Spleen (tissue), 13 donors: ENCODE measurements at places on chromosomes 5 and 9. TPM values are rescaled to one million over a fixed set of nuclear protein-coding genes. Genes with fewer than 3 reads are reported as not detected.
A peak's percentile ranks its signal among the peaks of the same experiment; 100 is the strongest.

IL9 gene
- polyA plus RNA-seq: not detected

DNA sequence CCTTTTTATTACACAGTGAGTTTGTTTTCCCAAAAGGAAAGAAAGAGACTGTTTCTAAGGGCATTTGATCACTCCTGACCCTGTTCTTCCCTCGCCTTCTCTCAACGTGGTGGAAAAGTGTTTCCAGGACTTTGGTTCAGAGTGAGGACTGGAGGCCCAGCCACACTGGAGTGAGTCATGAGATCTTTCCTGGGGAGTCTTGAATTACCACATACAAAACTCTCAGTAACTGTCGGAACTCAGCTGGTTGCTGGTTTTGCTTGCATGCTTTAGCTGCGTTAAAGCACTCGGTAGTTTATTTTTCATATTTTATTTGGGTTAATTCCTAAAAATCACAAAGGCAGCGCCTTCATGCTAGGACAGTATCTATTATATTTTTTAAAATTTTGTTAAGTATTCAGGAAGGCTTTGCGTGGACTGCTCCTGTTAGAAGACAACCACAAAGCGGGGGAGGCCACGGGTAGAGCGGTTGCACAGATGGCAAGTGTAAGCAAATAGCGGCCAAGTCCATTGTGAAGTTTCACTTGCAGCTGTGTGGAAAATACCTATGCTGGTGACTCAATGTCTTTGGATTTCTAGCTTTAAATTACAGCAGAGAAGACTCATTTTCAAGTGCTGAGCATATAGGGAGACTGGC, 77.7 kb downstream of the ARSB start:
- no peaks in the 10 kb centered on the region for H3K36me3 ChIP-seq
- no peaks in the 10 kb centered on the region for H3K27me3 ChIP-seq
- no peak for DNase-seq
- H3K4me1 ChIP-seq: peaks cover 27% of the 10 kb centered on the region

ST6GALNAC4 gene
- 19.5 TPM for polyA plus RNA-seq

DNA sequence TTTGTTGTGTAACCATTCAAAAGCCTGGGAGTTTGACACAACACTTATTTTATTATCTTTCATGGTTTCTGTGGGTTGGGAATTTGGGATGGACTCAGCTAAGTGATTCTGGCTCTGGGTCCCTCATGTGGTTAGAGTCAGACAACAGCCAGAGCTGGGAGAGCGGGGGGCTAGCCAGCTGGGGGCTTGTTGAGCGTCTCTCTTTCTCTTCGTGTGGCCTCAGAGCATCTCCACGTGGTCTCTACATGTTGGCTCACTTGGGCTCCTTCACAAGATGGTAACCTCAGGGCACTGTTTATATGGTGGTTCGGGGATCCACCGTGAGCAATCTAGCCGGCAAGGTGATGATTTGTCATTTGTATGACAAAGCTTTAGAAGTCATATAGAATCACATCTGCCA, 73.6 kb downstream of the FSTL4 start:
- peaks cover 10% of the 10 kb centered on the region for H3K27me3 ChIP-seq
- H3K4me1 ChIP-seq: no peaks in the 10 kb centered on the region
- no peak for DNase-seq
- H3K36me3 ChIP-seq: no peaks in the 10 kb centered on the region
- no peak overlapping the region for H3K4me3 ChIP-seq

DNA sequence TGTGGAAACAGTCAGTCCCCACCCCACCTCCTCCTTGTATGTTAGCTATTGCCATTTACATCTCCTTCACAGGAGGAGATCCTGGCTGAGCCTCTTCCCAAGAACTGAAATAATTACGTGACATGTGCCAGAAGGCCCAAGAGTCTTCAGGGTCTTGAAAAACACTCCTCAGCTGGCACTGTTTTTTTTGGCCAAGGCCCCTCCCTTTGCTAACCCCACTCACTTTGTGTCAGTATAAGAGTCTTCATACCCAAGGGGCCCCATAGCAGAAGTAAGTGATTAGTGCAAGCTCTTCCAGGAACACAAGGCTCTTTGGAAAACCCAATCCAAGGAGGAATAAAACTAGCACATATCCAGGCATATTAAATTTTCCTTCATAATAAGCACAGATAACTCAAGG, 5.7 kb upstream of the LARP1 start:
- DNase-seq: no peak
- H3K4me1 ChIP-seq: peaks cover 16% of the 10 kb centered on the region
- no peaks in the 10 kb centered on the region for H3K27me3 ChIP-seq
- H3K27ac ChIP-seq: no peak overlapping the region
- no peak overlapping the region for H3K4me3 ChIP-seq

PAPPA gene
- 0.13 TPM for polyA plus RNA-seq

DNA sequence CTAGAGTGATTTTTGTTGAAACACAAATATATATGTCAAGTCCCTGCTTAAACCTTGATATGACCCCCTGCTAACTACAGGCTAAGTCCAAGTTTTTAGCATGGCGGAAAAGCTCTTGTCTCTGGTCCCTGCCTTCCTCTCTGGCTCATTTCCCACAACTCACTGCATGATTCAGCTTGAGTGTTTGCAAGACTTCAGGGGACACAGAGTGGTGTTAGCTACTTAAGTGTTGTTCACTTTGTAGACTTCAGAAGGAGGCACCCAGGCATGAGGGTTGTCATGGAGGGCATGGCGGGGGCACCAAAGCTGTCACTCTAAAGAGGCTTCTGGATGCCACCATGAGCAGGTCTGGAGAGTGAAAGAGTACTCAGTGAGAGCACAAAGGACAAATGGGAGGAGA, 362.4 kb upstream of the ACTBL2 start:
- no peak for DNase-seq
- H3K27me3 ChIP-seq: no peaks in the 10 kb centered on the region
- no peaks in the 10 kb centered on the region for H3K36me3 ChIP-seq
- H3K4me3 ChIP-seq: no peak overlapping the region

- no peaks in the 10 kb centered on the region for H3K36me3 ChIP-seq
- H3K4me3 ChIP-seq: peak overlapping the region; percentile 46
- DNase-seq: peak; percentile 69
Measured at GRCh38 chr5:171419688-171420430, 412 bp downstream of the FGF18 start.

- H3K36me3 ChIP-seq: no peaks in the 10 kb centered on the region
- no peak for DNase-seq
- H3K4me3 ChIP-seq: no peak overlapping the region
Measured at GRCh38 chr5:109876941-109877669, 187.4 kb downstream of the MAN2A1 start.

DNA sequence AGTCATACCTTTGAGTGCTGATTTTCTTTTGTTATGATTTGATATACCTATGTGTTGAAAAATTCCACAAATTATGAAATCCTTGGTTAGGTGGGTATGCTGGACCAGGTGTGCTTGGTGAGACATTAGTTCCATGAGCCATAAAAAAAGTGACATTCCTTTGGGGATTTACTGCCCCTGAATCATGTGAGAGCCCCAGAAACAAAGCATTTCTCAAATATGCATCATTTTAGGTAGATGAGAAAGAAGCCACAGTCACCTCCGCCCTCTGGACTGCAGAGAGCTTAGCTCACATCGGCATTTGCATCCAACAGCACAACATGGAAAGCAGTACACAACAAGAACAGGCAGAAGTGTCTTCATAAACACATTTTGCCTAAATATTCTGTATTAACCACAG, 55.3 kb downstream of the DAP start:
- H3K27ac ChIP-seq: no peak overlapping the region
- H3K27me3 ChIP-seq: no peaks in the 10 kb centered on the region
- peaks cover 42% of the 10 kb centered on the region for H3K36me3 ChIP-seq
- no peak overlapping the region for H3K4me3 ChIP-seq
- no peak for DNase-seq

PROB1 gene
- polyA plus RNA-seq: 0.99 TPM

AQP7 gene
- 2.6 TPM for polyA plus RNA-seq

- no peaks in the 10 kb centered on the region for H3K36me3 ChIP-seq
- no peak overlapping the region for H3K4me3 ChIP-seq
- no peak for DNase-seq
- H3K27me3 ChIP-seq: peaks cover 18% of the 10 kb centered on the region
- H3K27ac ChIP-seq: no peak overlapping the region
- no peaks in the 10 kb centered on the region for H3K4me1 ChIP-seq
Measured at GRCh38 chr9:93416530-93417235, 34.8 kb upstream of the FAM120A start.

GRCh38 chr5:13989832-13990231, 45.3 kb upstream of the DNAH5 start:
- no peaks in the 10 kb centered on the region for H3K36me3 ChIP-seq
- DNase-seq: no peak
- H3K4me3 ChIP-seq: no peak overlapping the region
- H3K4me1 ChIP-seq: peaks cover 5% of the 10 kb centered on the region
- H3K27ac ChIP-seq: no peak overlapping the region

DNA sequence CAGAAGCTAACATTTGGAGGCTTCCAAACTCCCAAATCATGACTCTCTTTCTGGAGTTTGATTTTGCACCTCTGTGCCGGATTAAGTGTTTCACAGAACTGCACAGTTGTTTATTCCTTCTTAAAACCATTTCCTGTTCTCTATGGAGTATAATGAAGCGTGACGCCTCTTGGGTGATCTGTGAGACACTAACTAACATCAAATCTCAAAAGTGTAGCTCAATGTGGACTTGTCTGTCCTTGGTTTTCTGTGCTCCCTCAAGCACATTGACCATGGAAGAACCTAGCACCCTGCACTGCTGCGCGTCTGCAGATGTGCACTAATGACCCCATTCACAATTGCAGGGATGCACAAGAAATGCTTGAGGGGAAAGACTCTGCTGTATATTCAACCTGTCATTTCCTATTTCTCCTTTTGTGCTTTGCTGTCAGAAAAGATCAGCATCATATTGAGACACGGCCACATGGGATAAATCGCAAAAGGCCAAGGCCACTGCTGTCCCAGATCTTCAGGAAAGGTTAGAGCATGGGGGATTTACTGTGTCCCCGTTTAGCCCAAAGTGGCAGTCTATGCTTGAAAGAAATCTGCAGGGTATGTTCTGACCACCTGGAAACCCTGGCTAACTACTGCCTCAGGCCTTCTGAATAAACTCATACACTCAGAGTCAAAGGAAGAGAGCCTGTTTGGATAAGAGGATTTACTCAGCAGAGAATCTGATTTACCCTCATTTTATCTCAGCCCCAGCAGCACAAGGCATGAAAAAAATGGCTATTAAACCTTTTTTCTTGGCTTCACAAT, 109.6 kb downstream of the BAAT start:
- no peaks in the 10 kb centered on the region for H3K27me3 ChIP-seq
- DNase-seq: no peak
- no peak overlapping the region for H3K4me3 ChIP-seq
- H3K36me3 ChIP-seq: no peaks in the 10 kb centered on the region

DNA sequence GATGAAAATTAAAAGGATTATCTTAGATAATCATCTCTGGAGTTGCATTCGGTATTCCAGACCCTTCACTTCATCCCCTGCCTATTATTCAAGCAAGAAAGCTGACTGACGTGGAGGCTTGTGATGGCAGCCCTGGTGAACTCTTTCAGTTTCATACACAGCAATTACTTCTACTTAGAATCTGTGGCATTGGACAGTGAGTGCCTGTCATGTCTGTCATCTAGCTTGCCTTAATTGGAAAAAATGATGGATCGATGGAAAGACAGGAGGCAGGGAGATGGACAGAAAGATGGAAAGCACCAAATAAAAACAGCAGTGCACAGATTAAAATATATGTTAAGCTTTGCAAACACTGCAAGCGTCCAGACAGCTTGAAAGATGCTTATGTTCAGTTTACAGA, 1371.0 kb upstream of the CDH6 start:
- no peak for DNase-seq
- no peak overlapping the region for H3K27ac ChIP-seq
- no peaks in the 10 kb centered on the region for H3K36me3 ChIP-seq
- no peak overlapping the region for H3K4me3 ChIP-seq
- no peaks in the 10 kb centered on the region for H3K27me3 ChIP-seq

- H3K27me3 ChIP-seq: no peaks in the 10 kb centered on the region
- no peak overlapping the region for H3K27ac ChIP-seq
- no peak for DNase-seq
- H3K4me3 ChIP-seq: no peak overlapping the region
- no peaks in the 10 kb centered on the region for H3K36me3 ChIP-seq
Measured at GRCh38 chr5:82613891-82614290, 335.7 kb upstream of the RPS23 start.

GRCh38 chr5:4479426-4479825, 660.7 kb upstream of the ADAMTS16 start:
- H3K36me3 ChIP-seq: no peaks in the 10 kb centered on the region
- H3K4me1 ChIP-seq: no peaks in the 10 kb centered on the region
- no peak for DNase-seq

- H3K27me3 ChIP-seq: no peaks in the 10 kb centered on the region
- H3K36me3 ChIP-seq: peaks cover 14% of the 10 kb centered on the region
- H3K4me1 ChIP-seq: no peaks in the 10 kb centered on the region
- DNase-seq: no peak
- no peak overlapping the region for H3K4me3 ChIP-seq
Measured at GRCh38 chr5:144156767-144157171, 13.7 kb downstream of the YIPF5 start.

SLC46A2 gene
- polyA plus RNA-seq: 0.59 TPM

GRCh38 chr5:77452351-77452750, 39.8 kb downstream of the WDR41 start:
- H3K27me3 ChIP-seq: no peaks in the 10 kb centered on the region
- H3K4me1 ChIP-seq: no peaks in the 10 kb centered on the region
- DNase-seq: no peak

ZDHHC11B gene
- 1.9 TPM for polyA plus RNA-seq

ZNF354C gene
- 2.0 TPM for polyA plus RNA-seq

DNA sequence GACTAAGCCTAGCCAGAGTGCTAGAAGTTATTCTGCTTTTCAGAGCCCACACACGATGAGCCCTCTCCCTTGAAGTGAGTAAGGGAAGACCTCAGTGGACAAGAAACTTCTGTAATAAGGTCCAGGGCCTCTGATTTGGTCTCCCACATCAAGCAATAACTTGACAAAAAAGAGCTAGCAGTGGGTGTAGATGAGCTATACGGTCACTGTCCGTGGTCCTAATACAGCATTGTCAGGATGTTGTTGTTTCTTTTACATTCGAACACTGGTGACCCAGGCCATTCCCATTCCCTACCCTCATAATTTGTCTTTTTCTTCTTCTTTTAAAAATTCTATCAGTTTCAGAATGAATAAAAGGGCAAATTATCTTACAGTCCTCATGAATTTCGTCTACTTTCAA, 5.2 kb downstream of the PCSK1 start:
- peaks cover 16% of the 10 kb centered on the region for H3K4me1 ChIP-seq
- H3K36me3 ChIP-seq: no peaks in the 10 kb centered on the region
- no peak overlapping the region for H3K27ac ChIP-seq
- DNase-seq: no peak

- no peaks in the 10 kb centered on the region for H3K4me1 ChIP-seq
- no peak for DNase-seq
- no peak overlapping the region for H3K27ac ChIP-seq
- no peaks in the 10 kb centered on the region for H3K36me3 ChIP-seq
Measured at GRCh38 chr5:176334031-176334770, 27.4 kb downstream of the KIAA1191 start.

DNA sequence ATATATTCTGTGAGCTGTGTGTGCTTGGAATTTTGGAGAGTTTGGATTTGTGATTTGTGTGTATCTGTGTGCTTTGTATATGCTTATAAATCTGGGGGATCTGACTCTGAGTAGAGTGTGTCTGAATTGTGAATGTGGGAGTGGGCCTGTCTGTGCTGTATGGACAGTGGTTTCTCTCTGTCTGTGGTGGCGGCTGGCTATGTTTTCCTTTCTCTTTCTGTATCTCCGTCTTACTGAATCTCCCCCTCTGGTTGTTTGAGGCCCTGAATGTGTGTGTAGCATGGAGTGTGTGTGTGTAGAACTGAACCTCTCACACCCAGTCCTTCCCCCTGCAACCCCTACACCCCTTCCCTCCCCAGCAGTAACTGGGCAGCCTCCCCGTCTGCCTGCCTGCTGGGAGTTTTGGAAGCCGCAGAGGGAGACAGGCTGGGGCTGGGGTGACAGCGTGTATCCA, 4.7 kb downstream of the CXXC5 start:
- peaks cover 96% of the 10 kb centered on the region for H3K4me1 ChIP-seq
- peak overlapping the region; percentile 95 for H3K27ac ChIP-seq
- no peak for DNase-seq
- peak overlapping the region; percentile 92 for H3K4me3 ChIP-seq
- no peaks in the 10 kb centered on the region for H3K36me3 ChIP-seq
